ENCODE measurements at places on chromosomes 11 and 22.
A peak's percentile ranks its signal among the peaks of the same experiment; 100 is the strongest.

GRCh38 chr11:101835506-101836063 lies 79.2 kb upstream of the CEP126 start:
- no peak for DNase-seq

- no peak for DNase-seq
Measured at GRCh38 chr11:63911440-63911839, 5.5 kb downstream of the RCOR2 start.

DNA sequence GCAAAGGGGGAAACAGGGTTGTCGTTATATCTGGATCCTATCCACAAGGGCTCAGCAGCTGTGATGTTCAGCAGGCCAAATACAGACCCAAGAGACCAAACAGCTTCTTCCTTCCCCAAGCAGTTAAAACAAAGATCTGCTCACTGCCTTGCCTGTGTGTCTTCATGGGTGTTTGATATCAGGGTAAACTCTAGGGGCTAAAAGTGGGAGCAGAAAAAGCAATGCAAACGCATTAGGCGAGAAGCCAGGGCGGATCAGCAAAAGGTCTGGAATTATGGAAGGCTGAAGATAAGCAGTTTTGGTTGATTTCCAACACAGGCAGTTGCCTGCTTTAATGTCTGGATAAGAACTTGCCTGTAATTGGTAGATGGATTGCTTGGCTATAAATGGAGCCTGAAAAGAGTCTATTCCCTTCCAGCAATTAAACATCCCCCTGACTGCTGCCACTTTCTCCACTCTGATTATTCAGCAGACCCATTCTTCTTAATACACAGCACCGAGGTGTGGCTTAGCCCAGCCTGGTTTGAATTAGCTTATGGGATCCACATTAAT lies 126.3 kb downstream of the COMMD9 start:
- no peak for DNase-seq

DNA sequence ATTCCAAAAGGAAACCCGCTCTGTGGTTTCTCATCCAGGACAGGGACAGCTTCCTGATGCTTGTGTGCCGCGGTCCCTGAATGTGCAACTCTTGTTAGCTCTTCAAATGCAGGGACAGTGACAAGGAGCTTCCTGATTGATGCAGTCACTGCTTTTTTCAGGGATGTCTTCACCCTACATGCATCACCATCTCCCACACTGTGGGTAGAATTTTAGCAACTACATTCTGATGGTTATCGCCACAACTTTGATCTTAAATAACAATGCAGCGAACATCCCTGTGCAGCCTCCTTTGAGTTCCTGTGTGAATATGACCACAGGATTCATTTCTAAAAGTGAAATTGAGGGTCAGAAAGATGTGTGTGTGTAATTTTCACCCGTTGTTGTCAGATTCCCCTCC lies 115.0 kb downstream of the GGTLC2 start:
- peak; percentile 13 for DNase-seq

DNA sequence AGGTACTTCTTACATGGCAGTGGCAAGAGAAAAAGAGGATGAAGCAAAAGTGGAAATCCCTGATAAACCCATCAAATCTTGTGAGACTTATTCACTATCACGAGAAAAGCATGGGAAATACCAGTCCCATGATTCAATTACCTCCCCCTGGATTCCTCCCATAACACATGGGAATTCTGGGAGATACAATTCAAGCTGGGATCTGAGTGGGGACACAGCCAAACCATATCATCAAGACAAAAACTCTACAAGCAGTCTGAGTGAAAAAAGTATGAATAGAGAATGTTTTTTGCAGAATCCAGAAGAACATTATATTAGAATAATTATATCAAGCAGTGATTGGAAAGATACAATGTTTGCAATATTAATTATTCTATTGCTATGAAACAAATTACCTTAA lies 893.7 kb downstream of the FAM181B start:
- no peak for DNase-seq

DNA sequence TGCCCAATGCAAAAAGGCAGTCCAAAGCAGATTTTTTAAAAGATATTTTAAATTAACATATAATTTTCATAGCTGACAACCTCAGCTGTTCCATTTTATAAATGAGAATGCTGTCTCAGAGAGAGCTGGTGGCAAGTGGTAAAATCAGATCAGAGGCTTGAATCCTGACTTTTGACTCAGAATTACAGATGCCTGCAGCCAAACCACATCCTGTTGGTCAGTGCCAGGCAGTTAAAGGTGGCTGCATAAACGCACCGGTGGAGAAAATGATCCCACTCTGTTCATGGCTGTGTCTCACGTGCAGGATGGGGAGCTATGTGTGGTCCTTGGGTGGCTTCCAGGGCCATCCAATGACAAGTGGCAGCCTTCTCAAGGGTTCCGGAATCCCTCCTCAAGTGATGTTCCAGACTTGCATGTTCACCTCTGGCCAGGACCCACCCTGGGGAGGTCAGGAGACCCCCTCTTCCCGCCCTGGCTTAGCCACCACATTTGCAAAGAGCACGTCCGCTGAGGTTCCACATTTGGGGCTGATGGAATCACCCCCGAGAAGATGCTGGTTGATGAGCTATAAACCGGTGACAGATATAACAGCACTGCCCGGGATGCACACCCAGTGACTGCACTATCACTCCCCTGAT lies 155.5 kb downstream of the SHANK2 start:
- no peak for DNase-seq

- DNase-seq, result no peak
Measured at GRCh38 chr11:31499576-31500178, 9.7 kb downstream of the IMMP1L start.

DNA sequence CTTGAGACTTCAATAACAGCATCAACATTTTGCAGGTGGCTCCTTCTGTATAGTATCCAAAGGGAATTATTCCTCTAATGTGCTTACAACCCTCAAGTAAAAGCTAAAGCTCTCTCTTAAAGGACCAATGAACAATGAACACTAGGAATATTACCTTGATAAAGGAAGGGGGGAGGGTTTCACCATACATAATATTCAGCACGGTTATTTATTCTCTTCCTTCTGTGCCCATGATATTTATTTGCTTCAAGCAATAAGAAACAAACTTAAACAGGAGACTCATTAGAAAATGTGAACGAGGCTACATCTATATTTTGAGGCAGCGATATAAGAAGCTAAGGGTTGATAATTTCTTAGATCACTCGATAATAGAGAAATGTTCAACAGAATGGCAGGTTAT lies 21.2 kb downstream of the BLID start:
- no peak for DNase-seq

- no peak for DNase-seq
Measured at GRCh38 chr11:134045799-134046635, 22.9 kb upstream of the JAM3 start.

All from central memory CD4-positive, alpha-beta T cell (primary cell).